Stimulated activated CD4-positive, alpha-beta T cell treated with anti-CD3 and anti-CD28 coated beads, Interleukin-1b, Interleukin-23, amount 100 ng/mL, for 1 hour (primary cell): ENCODE measurements at places on chromosomes 7 and 10.

- no peak for DNase-seq
Measured at GRCh38 chr7:30968747-30969603, 5.2 kb downstream of the GHRHR start.

- DNase-seq, result no peak
Measured at GRCh38 chr10:50604049-50604640, 19.6 kb downstream of the SGMS1 start.

DNA sequence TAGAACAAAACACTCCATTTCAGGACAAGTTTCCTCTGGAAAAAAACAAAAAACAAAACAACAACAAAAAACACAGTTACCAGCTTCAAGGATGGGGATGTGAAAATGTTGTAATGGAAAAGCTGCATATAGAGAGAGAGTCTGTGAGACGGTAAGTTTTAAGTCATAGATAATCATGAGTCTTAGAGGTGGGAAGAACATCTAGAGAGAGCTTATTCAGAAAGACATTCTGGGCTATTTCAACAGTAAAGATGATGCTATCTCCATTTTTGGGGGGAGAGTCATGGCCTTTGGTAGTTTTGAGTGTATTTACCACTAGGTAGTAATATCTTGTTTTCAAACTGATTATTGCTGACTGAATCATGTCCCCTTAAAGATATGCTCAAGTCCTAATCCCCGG is 23.3 kb upstream of the INPP5F start:
- DNase-seq, result no peak

GRCh38 chr10:88934900-88935672 is 17.5 kb downstream of the ACTA2 start:
- DNase-seq, result peak; percentile 40

DNA sequence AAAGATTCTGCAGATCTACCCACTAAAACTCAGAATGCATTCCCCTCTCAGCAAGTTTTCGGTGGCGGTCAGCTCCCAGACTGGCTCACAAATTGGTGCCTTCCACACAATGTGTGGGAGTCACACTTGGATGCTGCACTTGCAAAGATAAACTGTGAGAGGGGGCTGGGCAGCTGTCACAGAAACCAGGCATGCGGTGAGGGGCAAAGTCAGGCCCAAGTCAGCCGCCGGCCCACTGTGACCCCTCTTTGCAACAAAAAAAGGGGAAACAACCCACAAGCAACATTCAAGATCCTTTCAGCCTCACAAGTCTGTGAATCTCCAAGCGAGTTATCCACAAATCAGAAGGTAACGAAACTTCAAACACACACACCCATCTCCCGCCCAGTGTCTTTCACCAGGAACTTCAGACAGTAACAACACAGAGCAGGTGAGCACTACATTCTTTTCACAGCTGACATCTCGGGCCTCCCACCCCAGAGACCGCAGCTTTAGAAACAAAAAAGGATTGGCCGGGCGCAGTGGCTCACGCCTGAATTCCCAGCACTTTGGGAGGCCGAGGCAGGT is 32.0 kb downstream of the SNX8 start:
- DNase-seq, result no peak

- DNase-seq, result no peak
Measured at GRCh38 chr10:48478469-48478868, 126.4 kb downstream of the ARHGAP22 start.

- no peak for DNase-seq
Measured at GRCh38 chr7:24669971-24670591, 87.2 kb downstream of the GSDME start.

GRCh38 chr10:6819301-6819700 is 239.2 kb upstream of the PRKCQ start:
- DNase-seq, result no peak

- DNase-seq, result no peak
Measured at GRCh38 chr7:99563650-99564049, 5.2 kb downstream of the ZNF655 start.
